ENCODE measurements at places on chromosomes 2 and 18.

DNA sequence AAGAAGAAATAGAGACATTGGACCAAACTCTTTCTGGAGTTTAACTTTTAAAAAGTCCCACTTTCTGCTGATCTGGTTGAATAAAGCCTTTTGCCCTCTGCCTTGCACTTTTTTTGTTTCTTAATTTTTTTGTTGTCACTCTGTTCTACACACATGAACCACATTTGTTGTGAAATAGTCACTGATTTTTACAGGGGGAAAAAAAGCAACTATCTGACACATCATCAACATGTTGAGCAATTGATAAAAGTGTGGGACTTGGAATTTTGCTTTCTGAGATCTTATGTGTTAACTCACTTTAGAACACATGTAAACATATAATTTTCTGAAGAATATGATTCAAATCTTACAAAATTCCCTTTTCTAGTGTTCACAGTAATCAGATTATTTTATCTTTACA, 414.8 kb upstream of the FIGN start:
- DNase-seq, result no peak

DNA sequence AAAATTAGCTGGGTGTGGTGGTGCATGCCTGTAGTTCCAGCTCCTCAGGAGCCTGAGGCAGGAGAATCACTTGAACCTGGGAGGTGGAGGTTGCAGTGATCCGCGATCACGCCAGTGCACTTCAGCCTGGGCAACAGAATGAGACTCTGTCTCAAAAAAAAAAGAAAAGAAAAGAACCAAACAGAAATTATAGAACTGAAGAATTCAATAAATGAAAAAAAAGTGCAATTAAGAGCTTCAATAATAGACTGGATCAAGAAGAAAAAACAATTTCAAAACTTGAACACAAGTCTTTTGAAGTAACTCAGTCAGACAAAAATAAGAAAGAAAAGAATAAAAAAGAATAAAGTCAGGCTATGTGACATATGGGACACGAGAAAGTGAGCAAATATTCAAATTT, 175.8 kb upstream of the ZSWIM2 start:
- no peak for DNase-seq

- peak; percentile 97 for DNase-seq
Measured at GRCh38 chr18:34978953-34979608, 62.1 kb upstream of the MAPRE2 start.

- no peak for DNase-seq
Measured at GRCh38 chr18:23964282-23965238, 50.0 kb upstream of the TTC39C start.

DNA sequence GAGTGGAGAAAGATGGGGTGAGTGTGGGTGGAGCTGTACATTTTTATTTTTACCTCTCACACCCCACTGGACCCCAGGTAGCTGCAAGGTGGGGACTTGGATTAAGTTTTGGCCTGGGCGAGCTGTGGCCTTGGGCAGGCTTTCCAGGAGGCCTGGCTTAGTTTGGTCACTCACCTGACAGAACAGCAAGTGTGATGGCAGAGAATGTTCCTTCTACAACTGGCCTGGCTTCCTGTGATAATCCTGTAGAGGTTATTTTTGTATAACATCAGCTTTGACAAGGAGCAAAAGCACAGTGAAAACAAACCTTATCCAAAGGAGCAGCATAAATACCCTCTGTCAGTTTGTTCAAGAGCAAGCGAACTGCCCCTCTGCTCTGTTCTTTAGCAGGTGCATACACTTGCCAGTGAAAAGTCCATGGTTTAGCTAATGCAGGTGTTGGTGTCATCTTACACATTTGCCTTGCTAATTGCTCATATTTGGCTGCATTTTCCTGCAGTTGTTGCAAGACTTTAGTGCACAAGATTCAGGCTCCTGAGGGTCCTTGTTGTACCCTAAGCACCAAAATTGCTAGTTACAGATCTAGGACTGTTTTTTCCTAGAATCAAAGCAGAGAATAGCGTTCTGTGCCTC, 6.3 kb downstream of the THNSL2 start:
- no peak for DNase-seq

GRCh38 chr2:229798446-229799155, 84.2 kb upstream of the DNER start:
- no peak for DNase-seq

- DNase-seq, result no peak
Measured at GRCh38 chr2:2230433-2230817, 100.7 kb downstream of the MYT1L start.

GRCh38 chr2:100268986-100269385, 53.3 kb downstream of the LONRF2 start:
- DNase-seq, result no peak

GRCh38 chr18:56579451-56579850, 58.9 kb downstream of the TXNL1 start:
- no peak for DNase-seq

DNA sequence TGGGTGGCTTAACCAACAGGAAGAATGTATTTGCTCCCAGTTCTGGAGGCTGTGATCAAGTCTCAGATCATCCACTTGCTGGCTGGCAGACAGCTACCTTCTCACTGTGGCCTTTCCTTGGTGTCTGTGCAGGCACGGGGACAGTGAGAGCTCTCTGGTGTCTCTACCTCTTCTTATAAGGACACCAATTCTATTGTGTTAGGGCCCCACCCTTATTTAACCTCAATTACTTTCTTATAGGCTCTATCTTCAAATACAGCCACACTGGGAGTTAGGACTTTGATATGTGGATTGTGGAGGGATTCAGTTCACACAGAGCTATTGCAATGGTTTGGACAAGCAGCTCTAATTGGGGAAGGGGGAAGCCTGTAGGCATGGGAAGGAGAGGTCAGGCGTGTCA, 25.3 kb upstream of the IL1RN start:
- DNase-seq, result no peak

DNA sequence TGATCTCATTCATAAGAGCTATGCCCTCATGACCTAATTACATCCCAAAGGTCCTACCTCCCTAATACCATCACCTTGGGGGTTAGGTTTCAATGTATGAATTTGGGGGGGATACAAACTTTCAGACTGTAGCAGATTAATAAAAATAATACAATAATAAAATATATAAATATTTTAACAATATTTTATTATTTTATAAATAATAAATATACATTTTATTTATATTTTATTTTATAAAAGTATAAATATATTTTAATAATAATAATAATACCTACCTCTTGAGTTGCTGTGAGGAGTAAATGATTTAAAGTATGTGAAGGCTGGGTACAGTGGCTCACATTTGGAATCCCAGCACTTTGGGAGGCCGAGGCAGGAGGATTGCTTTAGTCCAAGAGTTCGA, 8.1 kb upstream of the SLC16A14 start:
- DNase-seq, result no peak

DNA sequence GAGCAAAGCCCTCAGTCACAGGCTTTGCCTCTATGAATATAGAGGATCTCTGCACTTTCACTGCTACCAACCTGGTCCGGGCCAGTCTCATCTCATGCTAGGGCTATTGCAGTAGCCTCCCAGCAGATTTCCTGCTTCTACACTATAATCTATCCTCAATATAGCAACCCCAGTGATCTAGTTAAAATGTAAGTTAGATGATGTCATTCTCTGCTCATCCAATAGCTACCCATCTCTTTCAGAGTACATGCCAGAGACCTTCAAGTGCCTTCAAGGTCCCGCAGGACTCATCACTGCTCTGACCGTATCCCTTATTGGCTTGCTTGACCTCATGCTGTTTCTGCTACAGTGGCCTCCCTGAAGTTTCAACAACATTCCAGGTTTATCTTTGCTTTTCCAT, 186.3 kb downstream of the LOXHD1 start:
- DNase-seq, result no peak

GRCh38 chr2:124120246-124120645, 95.2 kb downstream of the CNTNAP5 start:
- DNase-seq, result no peak

- DNase-seq, result no peak
Measured at GRCh38 chr18:28175930-28176697, 816 bp downstream of the CDH2 start.

DNA sequence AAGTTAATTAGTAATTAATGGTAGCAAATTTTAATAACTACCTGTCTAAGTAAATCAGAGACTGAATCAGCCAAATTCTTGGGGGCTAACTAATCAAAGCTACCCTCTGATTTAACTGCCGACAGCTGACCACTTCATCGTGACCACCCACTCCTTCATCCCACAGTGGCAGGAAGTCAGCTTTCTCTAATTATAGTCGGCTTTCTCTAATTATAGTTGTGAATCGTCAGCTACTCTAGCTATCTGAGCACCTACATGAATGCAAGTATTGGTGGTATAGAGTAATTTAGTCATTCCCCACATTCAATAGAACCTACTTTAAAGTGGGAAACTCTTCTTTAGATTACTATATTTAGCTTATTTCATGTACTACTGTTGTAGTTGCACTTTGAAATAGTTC, 185.5 kb downstream of the PTGR3 start:
- DNase-seq, result no peak

DNA sequence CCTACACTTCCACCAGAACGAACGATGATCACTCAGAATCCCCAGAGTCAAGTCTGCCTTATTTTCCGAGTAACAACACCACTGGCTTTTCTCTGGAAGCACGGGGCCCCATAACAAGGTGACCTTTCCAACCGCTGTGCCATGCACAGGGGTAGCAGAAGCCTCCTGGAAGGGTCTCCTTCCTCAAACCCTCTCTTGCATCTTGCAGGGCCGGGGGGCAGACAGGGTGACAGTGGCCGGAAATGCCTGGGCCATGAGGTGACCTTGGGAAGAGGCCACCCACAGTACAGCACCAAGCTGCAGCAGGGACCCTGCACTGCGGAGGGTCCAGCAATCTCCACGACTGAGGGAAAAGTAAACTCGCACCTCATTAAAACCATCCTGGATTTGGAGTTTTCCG, 108.5 kb downstream of the PXDN start:
- no peak for DNase-seq

DNA sequence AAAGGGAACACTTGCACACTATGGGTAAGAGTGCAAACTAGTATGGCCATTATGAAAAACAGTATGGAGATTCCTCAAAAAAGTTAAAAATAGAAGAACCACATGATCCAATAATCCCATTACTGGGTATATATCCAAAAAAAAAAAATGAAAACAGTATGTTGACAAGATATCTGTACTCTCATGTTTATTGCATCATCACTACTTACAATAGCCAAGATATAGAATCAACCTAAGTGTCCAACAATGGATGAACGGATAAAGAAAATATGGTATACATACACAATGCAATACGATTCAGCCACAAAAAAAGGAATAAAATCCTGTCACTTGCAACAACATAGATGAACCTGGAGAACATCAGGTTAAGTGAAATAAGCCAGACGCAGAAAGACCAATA, 73.3 kb downstream of the LOXHD1 start:
- DNase-seq, result no peak

- DNase-seq, result peak; percentile 20
Measured at GRCh38 chr2:236785611-236786057, 216.0 kb downstream of the ACKR3 start.

DNA sequence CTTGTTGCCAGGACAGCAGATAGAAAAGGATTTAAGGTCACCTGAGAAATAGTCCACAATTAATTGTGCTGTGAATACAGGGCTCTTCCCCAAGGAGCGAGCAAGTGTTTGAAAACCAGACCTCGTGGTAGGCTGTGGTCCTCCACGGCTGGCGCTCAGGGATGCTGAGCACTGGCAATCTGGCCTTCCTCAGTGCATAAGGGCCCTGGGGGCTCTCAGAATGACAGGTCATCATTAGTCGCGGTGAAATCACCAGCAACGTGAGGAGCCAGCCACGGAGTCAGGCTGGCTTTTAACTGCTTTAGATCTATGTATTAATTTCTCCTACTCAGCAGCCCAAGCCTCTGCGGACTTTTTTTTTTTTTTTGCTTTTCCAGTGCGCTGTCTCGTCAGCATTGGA, 148.5 kb downstream of the FHOD3 start:
- no peak for DNase-seq

- no peak for DNase-seq
Measured at GRCh38 chr2:198591586-198591985, 787.2 kb downstream of the PLCL1 start.

DNA sequence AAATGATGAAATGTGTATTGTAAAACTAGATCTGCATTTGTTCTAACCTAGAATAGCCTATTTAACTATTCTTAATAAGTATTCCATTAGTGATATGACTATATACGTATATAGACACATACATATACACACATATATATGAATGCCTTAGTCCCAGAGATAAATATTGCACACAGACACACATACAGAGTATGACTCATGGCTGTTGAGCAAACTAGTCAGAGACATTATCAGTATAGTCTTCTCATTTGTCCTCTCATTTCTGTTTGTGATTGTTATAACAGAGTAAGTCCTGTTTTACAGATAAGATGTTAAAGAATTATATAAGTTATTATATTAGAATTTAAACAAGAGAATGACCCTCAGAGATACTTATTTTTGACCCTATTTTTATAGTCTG, 202.5 kb downstream of the CCDC102B start:
- peak; percentile 40 for DNase-seq

GRCh38 chr18:63365876-63366212, 1.2 kb downstream of the KDSR start:
- DNase-seq, result no peak

GRCh38 chr2:43737097-43737854, 36.6 kb upstream of the DYNC2LI1 start:
- peak; percentile 91 for DNase-seq
